ENCODE measurements at places on chromosomes 3 and 15.

DNA sequence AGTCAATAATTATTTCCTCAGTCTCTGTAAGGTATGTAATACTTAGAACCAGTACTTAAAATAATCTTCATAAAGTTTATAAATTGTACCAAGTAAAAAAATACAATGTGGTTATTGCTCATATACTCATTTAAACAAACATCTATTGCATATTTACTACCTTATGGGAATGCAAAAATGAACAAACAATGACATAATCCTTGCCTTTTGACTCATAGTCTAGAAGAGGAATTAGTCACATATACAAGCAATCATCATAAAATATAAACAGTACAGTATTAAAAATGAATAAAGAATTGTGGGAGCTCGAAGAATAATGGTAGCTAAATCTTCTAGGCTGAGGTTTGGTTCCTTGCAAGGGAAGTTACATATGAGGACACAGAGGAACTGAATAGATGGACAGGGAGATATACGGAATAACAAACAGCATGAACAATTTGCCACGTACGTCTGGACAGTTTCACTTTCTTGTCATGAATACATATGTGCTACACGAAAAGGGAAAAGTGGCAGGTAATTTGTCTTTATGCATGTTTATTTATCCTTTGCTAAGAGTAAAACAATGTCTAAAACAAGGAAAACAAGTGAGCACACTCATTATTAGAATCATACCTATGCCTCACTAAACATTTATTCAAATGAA lies 17.2 kb downstream of the IMPG2 start:
- no peak for DNase-seq

- no peak for DNase-seq
Measured at GRCh38 chr3:150544726-150545125, 1.6 kb downstream of the SERP1 start.

DNA sequence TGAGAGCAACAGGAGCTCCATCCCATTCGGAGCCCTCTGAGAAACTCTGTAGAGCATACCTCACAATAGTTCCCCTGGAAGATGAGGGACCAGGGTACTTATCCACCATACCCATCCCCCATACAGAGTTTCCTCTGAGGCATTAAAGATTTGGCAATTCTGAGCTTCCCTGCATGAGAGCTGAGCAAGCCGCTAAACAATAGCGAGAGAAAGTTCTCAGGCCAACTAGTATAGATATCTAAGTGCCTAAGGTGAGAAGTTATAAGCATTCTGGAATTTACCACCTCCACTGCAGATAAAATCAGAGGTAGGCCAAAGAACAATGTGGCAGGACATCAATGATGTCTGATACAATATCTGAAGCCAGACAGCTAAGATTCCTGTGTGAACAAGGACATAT lies 129.1 kb upstream of the MBNL1 start:
- no peak for DNase-seq

GRCh38 chr3:11335056-11335608 lies 62.9 kb downstream of the ATG7 start:
- no peak for DNase-seq

DNA sequence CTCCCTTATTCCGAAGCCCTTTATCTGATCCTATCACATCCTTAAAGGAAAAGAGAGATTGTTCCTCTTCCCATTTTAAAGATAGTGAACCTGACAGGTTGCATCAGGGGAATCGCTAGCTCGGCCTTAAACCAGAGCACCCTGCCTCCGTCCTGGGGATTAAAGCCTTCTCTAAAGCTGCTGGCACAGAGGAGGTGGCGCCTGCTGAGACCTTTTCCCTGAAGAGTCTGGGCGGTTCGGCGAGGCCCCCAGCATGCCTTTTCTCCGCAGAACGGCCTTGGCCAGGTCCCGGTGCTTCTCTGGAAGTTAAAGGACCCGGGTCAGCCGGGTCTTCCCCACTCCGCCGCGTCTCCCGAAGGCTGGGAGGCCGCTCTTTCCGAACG lies 593 bp downstream of the FAM219B start:
- no peak for DNase-seq

DNA sequence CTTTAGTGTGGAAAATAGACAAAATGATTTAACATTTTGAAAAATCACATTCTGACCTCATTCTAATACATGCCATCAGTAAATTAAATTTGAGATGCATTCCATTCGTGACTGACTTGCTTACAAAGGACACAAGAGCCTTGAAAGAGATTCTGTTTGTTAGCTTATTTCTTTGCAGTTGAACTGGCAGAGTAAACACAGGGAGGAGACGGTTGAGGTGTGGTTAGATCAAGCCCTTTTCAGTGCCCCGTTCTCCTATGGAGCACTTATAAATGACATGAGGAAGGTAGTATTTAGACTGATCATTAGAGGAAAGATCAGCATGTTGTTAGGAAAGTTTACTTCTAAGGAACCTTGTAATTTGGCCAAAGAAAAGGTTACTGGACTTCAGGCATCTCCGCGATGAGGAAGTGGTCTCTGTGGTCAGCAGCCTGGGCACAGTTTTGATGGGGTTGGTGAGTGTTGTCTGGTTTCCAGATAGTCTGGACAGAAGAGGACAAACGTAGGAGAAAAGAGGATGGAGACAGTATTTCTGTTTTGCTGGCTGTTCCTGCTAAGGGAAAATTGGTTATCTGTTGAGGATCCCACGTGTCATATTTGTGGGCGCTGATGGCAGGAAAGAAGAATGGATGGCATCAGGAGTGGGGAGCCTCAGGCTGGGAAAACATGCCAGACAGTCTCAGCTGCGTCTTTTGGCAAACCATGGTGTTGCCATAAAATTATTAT lies 328.9 kb upstream of the TBL1XR1 start:
- DNase-seq: no peak

DNA sequence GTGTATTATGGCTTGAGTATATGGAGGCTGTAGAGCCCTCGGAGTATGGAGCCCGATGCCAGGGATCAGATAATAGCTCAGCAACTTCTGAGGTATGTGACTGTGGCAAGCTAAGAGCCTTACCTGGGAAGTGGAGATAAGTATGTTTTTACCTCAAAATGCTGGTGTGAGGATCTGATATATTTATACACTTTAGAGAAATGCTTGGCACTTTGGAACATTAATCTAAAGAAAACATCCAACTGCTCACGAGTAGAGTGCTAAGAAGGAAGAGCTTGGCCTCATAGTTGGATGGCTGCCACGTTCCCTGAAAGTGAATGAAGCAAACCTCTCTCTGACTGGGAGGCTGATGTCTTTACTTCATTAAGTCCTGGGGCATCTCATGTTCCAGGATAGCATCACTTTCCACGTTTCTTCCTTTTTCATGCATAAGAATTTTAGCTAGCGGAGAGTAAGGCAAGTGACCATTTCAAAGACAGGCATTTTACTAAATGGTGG lies 58.9 kb upstream of the GOLGA8J start:
- DNase-seq: no peak

DNA sequence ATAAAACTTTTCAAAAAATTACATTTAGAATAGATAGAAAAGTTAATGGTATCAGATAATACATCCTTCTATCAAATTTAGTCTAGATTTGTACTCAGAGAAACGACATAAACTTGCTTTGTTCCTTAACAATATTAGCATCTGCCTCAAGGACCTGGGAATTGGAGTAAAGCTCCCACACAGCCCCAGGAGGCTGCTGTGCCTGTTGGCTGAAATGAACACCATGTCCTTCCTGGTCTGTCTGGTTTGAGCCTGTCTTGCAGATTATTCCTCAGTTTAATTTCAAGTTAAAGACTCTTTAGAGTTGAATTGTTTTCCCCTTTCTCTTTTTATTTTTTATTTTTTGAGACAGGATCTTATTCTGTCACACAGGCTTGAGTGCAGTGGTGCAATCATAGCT lies 19.4 kb downstream of the GNB5 start:
- no peak for DNase-seq

GRCh38 chr3:115071601-115072000 lies 75.5 kb downstream of the ZBTB20 start:
- DNase-seq: no peak

- DNase-seq: no peak
Measured at GRCh38 chr15:89982315-89983055, 18.6 kb upstream of the ZNF710 start.

- DNase-seq: no peak
Measured at GRCh38 chr15:101068961-101069653, 149.9 kb downstream of the LRRK1 start.

GRCh38 chr3:47161983-47162696 lies 1.8 kb downstream of the SETD2 start:
- no peak for DNase-seq

- no peak for DNase-seq
Measured at GRCh38 chr3:18030371-18030870, 288.0 kb upstream of the TBC1D5 start.

- DNase-seq: no peak
Measured at GRCh38 chr3:123783811-123784210, 100.3 kb downstream of the MYLK start.

- no peak for DNase-seq
Measured at GRCh38 chr3:27758083-27758482, 36.0 kb upstream of the EOMES start.

DNA sequence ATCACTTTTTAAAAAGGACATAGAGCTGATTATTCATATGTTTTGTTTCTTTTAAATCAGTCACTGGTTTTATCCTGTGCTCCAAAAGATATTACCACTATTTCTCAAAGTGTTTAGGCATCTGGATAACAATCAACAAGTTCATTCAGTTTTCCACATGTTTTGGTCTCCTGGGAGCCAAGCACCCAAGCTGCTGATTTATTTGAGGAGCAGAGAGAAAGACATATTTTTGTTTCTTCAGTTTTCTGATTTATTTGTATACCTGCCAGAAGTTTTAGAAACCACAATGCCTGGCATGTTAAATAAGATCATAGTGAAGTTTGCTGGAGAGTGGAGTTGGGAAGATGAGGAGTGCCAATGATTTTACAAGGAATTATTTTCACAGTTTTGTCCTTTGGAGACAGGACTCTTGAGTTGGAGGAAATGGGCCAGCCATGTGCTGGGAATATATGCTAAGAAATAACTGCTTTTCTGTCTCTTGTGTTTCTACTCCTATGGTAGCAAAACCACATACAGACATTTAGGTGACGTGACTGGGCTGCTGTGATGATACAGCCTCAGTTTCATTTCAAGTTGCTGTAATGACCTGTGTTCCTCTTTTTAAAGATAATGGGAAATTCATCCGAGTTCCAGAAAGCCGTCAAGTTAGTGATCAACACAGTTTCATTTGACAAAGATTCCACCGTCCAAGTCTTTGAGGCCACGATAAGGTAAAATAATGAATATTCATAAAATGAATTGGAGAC lies 11.7 kb downstream of the EDEM1 start:
- no peak for DNase-seq

GRCh38 chr3:183400352-183400751 lies 28.1 kb downstream of the MCF2L2 start:
- DNase-seq: no peak

- DNase-seq: no peak
Measured at GRCh38 chr15:63940966-63941620, 105.2 kb downstream of the DAPK2 start.

GRCh38 chr3:195185583-195185982 lies 85.4 kb downstream of the XXYLT1 start:
- no peak for DNase-seq

- DNase-seq: no peak
Measured at GRCh38 chr15:69601711-69602504, 149.3 kb downstream of the RPLP1 start.

DNA sequence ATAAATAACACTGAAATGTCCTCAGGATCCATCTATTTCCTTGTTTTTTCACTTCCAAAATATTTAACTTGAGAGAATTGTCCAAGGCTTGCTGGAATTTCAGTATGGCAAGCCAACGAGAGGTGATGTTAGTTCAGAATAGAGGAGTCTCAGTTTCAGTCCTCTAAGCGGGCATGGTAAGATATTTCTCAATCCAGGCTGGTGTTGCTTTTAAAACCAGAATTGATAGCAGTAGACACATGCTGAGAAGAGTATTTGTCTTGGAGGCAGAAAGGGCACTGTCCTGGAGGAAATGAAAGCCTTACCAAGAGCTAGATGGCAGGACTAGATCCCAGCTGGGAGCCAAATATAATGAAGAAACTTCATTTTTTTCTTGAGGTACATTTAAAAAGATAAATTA lies 23.1 kb downstream of the PHLDB2 start:
- no peak for DNase-seq

DNA sequence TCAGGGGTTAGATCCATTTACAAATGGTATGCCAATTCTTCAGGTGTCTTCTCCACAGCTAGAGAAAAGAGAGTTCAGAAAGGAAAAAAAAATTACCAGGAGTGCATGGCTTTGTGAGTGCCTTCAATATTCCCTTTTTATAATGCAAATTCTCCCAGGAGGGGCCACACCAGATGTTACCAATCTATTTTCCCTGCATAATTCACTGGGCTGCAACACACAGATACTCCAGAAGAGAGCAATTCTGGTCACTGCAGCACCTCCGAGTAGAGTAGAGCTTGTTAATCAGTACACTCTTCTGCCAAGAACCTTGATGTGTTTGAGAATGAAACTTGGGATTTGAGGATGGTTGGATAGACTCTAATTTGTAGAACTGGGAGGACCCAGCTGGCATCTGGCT lies 80.7 kb upstream of the SPRED1 start:
- no peak for DNase-seq

DNA sequence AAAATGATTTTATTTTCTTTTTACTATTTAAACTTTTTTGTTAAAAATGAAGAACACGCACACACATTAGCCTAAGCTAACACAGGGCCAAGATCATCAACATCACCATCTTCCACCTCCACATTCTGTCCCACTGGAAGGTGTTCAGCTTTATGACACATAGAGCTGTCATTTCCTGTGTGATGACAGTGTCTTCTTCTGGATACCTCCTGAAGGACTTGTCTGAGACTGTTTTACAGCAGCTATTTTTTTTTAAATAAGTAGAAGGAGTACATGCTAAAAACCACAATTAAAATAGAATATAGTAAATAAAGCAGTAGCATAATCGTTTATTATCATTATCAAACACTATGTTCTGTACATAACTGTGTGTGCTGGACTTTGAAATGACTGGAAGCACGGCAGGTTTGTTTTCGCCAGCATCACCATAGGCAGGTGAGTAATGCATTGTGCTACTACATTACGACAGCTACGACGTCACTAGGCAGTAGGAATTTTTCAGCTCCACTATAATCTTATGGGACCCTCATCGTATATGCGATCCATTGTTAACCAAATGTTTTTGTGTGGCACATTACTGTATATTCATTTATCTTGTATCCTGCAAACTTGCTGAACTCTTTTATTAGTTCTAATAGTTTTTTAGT lies 72.8 kb downstream of the KLF15 start:
- DNase-seq: no peak
